ENCODE measurements at places on chromosomes 3 and 15.

- DNase-seq = no peak
Observed at GRCh38 chr15:92663250-92663951, 7.8 kb upstream of the FAM174B start.

DNA sequence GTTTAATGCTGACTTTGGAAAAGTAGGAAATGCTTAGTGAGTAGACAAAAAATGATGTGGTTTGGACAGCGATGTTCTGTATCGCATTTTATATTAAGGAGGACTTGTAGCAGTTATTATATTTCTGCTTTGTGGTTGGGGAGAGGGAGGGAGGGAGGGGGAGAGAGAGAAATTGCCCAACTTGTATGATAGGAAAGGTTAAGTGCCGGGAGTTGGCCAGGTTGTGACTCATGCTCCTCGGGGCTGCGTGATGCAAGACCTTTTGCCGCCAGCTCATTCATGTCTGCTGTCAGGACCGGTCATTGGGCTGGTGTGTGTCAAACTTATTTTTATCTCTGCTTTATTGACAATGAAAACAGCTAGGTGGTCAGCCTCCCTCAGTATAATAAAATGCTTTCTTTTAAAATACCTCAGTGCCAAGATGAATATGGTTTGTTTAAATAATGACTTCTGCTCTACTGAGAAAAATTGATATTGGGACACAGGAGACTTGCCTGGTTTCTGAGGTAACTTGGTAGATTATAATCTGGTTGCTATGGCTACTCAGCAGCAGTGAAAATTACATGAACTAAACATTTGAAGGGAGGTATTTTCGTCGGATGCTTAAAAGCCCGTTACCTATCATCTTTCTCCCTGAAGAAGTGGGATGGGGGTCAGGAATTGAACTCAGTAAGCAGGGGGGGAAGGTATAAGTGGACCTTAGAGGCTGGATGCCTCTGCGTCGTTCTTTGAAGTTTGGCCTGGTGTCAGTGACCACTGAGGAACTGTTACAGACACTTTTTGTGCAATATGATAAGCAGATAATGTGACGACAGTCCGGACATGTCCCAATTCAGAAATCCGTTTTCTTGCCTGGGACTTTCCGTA, 90.7 kb downstream of the FNDC3B start:
- no peak for DNase-seq

DNA sequence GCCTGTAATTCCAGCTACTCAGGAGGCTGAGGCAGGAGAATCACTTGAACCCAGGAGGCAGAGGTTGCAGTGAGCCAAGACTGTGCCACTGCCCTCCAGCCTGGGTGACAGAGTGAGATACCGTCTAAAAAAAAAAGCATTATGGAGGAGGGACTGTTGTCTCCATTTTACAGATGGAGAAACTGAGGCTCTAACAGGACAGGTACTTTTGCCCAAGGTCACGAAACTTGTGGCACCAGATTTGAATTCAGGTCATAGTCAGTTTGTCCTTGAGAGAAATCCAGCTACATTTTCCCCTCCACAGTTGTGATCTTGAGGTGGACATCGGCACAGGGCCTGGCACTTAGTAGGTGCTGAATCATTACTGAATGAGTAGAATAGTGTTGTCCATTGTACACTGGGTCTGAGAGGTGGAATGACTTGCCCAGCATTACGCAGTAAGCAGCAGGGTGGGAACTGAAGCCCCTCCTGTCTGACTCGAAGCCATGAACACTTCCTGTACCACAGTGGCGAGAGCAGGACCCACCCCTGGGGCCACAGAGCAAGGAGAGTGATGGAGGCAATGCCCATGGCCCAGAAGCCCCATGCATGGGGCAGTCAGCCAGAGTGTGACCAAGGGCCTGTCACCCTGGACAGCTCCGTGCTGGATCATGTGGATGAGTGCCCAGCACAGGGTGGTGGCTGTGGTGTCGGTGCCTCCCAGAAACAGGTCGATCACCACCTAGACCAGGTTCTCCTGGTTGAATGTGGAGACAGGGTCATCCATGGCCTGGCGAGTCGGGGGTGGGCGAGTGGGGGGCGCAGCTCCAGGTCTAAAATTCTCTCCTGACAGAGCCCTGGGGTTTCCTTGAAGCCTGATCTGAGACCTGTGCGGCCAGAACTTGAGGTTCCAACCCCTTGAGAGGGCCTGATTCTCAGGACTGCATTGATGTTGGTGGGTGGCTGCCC, 20.4 kb upstream of the PARL start:
- DNase-seq = no peak

GRCh38 chr3:175413926-175414325, 554.8 kb downstream of the NAALADL2 start:
- DNase-seq = no peak

- DNase-seq = no peak
Observed at GRCh38 chr3:186152889-186153292, 44.0 kb upstream of the ETV5 start.
